ENCODE measurements at places on chromosomes 7 and 10.

DNA sequence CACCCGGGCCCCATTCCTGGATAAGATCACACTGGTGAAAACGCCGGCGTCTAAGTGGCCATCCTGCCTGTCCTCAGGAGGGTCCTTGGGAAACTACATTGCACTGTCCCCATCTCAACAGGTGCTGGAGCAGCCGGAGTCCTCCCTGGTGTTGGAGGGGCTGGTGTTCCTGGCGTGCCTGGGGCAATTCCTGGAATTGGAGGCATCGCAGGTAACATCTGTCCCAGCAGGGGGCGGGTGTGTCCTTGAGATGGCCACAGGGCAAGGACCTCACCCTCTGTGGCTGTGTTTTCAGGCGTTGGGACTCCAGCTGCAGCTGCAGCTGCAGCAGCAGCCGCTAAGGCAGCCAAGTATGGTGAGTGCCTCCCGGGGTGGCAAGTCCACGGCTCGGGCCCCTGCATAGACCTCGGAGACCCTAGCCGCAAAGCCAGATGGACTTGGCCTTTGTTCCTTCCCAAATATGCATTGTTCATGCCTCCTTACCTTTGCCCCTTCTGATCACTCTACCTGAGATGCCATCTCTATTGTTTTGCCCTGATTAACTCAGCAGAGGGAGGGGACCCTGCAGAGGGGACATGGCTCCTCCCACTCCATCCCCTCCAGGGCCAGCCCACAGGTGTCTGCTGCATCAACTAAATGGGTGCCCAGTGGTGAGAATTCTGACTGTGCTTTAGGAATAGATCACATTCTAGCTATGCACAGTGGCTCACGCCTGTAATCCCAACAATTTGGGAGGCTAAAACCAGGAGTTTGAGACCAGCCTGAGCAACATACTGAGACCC lies 23.8 kb downstream of the ELN start:
- no peak for DNase-seq

DNA sequence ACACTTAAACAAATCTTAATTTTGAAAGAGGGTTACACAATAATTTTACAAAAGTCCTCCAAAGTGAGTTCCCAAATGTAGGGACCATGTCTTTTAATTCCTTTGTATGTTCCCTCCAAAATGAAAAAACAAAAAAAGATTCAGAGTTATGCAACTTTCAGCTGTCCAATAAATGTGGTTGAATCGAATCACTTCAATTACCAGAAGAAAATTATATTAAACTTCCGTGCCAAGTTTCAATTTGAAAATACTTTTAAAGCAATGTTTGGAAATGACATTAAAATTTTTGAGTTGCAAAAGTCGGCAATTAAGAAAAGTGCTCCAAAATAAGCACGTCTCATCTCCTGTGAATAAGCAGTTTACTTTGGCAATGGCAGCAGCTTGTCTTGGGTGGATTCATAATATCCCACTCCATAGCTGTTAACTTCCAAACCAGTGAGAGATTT lies 60.3 kb upstream of the C1GALT1 start:
- no peak for DNase-seq

DNA sequence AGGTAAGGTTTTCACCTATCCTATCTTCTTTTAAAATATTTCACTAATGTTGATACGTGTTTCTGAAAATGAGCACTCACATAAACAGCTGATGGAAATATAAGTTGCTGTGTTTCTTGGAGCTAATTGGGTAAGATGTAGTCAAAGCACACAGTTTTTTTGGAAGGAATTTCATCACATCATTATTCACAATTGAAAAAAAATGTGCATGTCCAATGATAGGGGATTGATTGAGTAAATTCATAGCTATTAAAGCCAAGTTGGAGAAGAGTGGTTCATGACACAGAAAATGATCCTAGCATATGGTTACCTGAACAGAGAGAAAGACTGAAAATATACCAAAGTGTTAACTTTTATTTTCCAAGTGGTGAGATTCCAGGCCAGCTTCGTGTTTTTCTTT lies 29.6 kb downstream of the GLI3 start:
- DNase-seq = no peak

- no peak for DNase-seq
Measured at GRCh38 chr10:33334153-33334804, at the start of gene NRP1. NRP1 (minus strand) TSS chr10:33334667; CDS start chr10:33334382, 285 bp downstream.

GRCh38 chr7:44258865-44259546 lies 58.2 kb downstream of the YKT6 start:
- DNase-seq = no peak

DNA sequence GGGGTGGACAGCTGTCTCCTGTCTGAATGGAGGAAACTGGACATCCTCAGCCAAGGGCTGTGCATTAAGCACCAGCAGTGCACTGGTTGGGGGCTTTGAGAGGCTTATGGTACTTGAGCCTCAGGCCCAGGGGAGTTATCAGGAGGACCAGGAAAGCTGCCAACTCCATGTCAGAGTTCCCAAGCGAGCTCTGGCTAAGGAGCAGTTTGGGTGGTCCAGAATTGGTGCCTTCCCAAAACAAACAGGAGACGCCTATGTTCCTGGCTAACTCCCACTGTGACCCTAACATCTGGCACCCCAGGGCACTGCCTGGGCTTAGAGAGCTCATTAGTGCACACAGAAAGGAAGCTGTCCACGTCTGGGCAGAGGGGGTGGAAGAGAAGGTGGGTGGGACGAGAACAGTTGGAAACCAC lies 408.6 kb upstream of the NPVF start:
- no peak for DNase-seq

Measured in effector memory CD4-positive, alpha-beta T cell (primary cell).